A549 treated with Hydrocortisone at 1 μM for 4 hours (cell line): ENCODE measurements at places on chromosomes 1 and 21. TPM values are rescaled to one million over a fixed set of nuclear protein-coding genes. Genes with fewer than 3 reads are reported as not detected.

The OR2L5 gene
- total RNA-seq, result not detected in 5 replicates

The ATAD3C gene
- not detected in 5 replicates for total RNA-seq

The S100A7A gene
- total RNA-seq, result not detected in 5 replicates

The CFHR5 gene
- total RNA-seq, result not detected in 5 replicates

The VSIG8 gene
- total RNA-seq, result 0.08 to 0.15 TPM in 2 of 5 replicates, not detected in the others

The CD48 gene
- not detected in 5 replicates for total RNA-seq

The ZBTB8OS gene
- 36.7 to 43.6 TPM (median 40.6 TPM) in 5 replicates for total RNA-seq
